ENCODE measurements at places on chromosomes 2 and 18. TPM values are rescaled to one million over a fixed set of nuclear protein-coding genes. Genes with fewer than 3 reads are reported as not detected.

DNA sequence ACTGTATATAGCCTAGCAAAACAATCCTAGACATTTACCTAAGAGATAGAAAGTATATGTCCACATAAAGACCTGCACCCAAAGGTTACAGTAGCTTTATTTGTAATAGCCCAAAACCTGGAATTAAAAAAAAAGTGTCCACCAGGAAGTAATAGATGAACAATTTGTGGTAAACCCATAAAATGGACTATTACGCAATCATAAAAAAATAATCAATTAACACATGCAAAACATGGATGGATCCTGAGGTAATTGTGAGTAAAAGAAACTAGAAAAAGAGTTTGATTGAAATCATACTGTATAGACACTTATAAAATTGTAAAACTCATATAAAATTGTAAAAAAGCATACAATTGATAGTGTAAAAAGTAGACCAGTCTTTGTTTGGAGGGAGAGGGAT lies 673.0 kb upstream of the ZNF804A start:
- no peak for DNase-seq

DNA sequence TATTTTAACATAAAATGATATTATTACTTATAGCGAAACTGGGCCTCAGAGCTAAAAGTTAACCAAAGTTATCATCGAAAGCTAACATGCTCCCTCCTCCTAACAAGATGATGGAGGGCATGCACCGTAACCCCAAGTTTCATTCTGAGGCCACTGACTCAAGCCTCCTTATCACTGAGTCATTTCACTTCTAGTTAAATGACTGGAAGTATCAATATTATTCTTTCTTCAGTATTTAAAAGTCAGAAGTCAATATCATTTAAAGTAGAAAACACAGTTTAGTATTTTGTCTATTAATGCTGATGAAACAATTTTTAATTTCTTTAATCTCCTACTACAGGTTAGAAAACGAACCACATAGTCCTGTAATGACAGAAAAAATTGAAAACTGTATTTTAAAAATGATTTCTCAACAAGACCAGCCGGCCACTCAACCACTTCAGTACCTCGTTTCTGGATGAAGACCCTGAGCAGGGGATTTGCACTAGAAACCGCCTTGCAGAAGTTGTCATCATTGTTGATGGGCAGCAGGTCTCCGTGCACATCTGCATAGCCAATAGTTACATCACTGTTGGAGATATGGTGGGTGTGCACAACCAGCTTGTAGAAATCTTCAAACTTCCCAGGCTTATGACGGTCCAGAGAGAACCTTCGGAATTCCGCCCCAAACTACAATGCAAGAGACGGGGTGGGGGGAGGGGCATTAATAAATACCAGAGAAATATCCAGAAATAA lies 44.9 kb downstream of the PARD6G start:
- no peak for DNase-seq

DNA sequence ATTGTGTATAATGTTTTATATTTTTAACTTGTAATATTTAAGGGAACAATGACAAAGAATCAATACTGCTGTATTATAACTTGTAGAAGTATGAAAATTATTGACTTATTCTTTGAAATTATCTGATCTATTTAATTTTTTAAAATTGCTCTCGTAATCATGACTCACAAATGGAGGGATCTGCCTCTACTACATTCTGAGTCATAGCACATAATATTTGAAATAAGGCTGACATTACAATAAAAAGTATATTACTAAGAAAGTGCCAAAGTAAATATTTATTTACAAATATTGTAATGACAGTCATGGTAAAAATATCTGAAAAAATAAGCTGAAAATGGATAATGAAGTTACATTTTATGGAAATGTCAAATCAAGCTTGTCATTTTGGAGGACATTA lies 1144.6 kb upstream of the CDH2 start:
- DNase-seq = no peak

DNA sequence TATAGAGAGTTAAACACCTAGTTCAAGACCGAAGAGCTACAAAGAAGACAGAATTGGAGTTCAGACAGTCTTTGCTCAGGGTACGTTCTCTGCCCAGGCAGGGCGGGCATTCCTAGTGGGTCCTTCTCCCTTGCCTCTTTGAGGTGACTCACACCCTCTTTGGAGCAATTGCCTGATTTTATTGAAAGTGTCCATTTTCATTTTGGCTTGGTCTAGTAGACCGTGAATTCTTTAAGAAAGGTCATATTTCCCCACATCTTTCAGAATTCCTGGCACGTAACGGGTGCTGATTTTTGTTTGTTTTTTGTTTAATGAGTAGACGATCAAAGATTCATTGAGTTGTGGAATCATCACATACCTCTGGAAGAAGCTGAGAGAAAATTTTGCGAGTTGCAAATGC lies 871.5 kb downstream of the RNF144A start:
- no peak for DNase-seq

Gene CYP20A1
- total RNA-seq = 11.9 TPM

Data from left ventricle myocardium inferior (tissue), 1 donor.